ENCODE measurements at places on chromosomes 5 and 9.

DNA sequence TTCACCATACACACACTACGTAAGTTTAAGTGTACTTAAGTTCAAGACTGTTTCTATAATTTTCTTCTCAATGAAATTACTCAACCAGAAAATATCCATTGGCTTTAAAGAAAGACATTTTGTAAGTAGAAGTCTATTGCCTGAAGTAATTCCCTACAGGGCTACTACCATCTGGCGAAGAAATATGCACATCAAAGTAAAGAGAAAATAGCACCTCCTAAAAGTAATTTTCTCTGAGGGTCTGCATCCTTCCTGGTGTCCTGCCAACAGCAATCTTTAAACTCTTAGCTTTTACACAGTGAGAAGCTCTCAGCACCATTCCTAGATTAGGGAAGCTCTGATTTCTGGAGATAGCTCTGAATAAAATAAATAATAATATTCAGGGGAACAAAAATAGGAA lies 498.5 kb upstream of the TYRP1 start:
- DNase-seq: no peak

DNA sequence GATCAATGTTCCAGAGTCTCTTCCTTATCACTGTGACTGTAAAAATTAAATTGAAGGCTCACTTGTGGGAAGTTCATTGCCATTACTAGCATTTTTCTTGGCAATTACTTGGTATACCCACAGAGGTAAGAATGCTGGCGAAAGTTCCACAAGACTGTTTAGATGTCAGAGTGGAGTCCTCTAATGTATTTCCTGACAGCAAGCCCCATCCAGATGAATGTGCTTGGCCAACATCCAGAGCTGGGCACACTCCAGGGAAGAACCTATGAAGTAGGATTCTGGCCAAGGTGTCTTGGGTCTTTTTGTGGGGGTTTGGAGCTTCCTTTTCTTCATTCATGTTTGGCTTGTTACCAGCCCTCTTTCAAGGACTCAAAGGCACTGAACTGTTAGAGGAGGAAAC lies 473.6 kb downstream of the DMAC1 start:
- DNase-seq: no peak

- DNase-seq: no peak
These were observed 34.3 kb downstream of the KCNIP1 start for GRCh38 chr5:170538096-170538465.

- DNase-seq: peak; percentile 73
These were observed 348.1 kb upstream of the WWC1 start for GRCh38 chr5:167943343-167943742.

- DNase-seq: no peak
These were observed 515.2 kb downstream of the ZNF608 start for GRCh38 chr5:124231230-124231629.

GRCh38 chr9:111953444-111953843 lies 56.8 kb downstream of the UGCG start:
- no peak for DNase-seq

GRCh38 chr5:15550502-15551112 lies 50.6 kb downstream of the FBXL7 start:
- DNase-seq: peak; percentile 47

DNA sequence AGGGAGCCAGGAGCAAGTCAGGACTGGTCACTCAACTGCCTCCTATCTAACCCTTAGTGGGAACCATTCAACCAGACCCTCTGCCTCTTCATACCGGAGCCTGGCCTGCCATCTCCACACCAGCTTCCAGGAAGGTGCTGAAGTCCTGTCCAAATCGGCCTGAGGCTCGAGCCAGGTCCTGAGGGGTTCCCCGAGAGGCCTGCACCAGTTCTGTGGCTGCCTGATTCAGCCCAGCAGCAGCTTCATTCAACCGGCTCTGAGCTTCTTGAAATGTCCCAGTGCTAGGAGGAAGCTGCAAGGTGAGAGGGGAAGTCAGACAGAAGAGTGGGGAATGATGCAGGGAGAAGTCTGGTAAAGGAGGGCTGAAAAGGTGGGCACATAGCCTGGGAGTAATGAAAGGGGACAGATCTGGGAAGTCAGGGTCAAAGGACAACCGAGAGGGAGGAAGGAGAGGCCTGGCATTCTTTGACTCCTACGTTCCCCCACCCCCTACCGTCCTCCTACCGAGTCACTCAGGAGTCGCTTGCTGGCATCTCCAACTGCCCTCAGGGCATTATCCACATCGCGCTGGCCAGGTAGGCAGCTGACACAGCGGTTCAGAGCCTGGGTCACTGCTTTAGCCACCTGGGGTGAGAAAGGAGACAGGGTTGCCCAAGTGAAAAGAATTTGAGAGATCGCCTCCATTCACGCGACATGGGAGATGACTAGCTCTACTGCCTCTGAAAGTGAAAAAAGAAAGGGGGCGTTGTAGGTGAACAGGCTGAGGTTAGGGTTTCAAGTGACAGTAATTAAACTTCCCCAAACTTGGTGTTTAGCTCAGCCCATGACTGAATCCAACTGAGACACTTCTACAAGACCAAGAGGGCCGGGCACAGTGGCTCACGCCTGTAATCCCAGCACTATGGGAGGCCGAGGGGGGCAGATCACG lies 20.2 kb downstream of the TLN1 start:
- no peak for DNase-seq

- peak; percentile 65 for DNase-seq
These were observed 36.0 kb downstream of the SARDH start for GRCh38 chr9:133701981-133702797.

- peak; percentile 57 for DNase-seq
These were observed 84.6 kb downstream of the CEMIP2 start for GRCh38 chr9:71683598-71684235.

- DNase-seq: no peak
These were observed 14.5 kb downstream of the GRHPR start for GRCh38 chr9:37437010-37437409.

- no peak for DNase-seq
These were observed 133.1 kb downstream of the MACIR start for GRCh38 chr5:103391659-103392058.

DNA sequence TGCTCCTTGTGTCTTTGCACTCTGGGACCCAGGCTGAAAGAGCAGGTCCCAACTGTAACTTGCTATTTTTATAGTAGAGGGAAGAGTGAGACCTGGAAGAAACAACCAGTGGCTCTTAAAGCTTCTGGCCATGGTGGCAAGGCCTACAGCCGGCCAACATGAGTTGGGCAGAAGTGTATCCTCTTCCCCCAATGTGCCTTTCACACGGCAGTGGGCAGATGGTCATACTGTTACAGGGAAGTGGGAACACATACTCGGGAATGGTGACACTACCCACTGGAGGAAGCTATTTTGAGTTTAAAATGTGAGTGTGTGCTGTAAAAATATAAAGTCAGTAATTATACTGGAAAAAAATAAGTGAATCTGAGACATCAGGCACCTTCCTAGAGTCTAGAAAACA lies 116.0 kb downstream of the MVB12B start:
- no peak for DNase-seq

DNA sequence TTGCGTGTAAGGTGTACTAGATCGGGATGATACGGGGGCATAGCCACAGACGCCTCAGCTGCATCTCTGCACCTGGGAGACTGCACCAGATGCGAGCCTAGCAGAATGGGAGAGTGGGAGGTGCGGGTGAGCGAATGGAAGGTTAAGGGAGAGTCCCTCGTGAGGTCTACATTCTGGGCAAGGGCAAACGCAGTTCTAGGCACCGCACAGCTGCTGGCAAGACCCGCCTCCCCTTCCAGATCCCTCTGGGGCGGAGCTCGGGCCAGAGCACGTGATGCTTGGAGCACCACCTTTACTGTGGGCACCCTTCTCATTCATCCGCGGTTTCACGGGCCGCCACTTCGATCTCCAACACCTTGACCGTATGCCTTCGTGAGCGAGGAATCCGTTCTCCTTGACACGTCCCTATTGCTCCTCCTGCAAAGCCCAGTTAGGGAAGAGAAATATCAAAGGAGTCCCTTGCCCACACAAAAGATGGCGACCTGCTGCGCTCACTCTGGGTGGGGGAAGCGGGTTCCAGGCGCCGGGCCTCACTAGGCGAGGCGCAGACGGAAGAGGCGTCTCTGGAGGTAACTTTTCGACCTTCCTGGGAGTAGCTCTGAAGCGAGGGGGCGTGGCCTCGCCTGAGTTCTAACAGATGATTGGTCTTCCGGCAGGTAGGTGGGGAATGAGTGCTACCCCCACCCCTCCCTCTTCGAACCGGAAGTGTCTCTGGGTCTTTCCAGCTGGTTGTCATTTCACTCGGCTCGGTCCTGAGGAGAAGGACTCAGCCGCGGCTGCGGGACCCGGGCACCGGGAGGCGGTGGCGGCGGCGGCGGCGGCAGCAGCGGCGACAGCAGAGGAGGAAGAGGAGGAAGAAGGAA lies at the start of gene CPEB4:
TSS of gene CPEB4 (plus strand) at position 740 of the 863 bp plus-strand sequence. CDS start 1,385 bp downstream, outside the sequence.
- peak; percentile 100 for DNase-seq

DNA sequence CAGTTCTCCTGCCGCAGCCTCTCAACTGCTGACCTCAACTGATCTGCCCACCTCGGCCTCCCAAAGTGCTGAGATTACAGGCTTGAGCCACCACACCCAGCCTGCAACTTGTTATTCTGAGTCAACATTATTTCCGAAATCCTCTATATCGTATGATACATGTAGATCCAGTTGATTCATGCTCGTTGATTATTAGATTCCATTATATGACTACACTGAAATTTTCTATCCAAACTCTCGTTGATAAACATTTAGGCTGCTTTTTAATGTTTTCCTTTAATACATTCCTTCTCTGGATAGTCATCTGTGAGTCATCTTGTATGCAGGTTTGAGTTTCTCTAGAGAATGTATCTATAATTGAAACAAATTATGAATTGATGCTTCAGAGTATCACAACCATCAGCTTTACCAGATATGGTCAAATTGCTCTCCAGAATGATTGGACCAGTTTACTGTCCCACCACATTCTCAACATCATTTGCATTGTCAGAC lies 4.1 kb downstream of the CDK7 start:
- DNase-seq: peak; percentile 90

DNA sequence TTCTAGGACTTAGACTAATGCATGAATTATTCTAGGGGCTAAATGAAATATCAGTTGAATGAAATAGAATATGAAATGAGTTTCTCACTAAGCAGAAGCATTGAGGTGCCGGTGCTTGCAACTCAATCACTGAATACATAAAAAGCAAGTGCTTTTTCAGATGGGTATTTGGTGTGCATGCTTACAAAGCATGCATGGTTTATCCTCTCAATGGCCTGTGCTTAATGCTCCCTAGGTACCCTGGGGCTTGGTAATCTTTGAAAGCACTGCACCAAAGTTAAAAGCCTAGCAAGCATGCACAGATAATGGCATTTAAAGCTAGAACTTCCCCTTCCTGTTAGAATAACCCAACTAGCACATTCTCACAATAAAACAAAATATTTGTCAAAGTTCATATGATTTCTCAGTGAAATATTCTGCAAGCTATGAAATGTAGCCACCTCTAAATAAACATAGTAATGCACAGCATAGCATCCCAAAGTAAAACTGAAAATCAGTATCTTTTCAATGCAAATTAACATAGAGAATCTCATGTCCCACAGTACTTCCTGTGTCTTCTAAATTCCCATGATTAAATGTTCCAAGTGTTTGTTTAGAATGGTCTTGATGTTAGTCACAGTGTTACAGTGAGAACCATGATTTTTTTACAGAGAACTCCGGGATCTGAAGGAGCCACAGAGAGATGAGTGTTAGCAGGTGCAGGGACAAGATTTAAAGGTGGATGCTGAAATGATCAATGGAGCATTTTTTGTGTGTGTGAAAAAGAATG lies 143.4 kb upstream of the CDH6 start:
- DNase-seq: no peak

GRCh38 chr9:112670991-112671625 lies 46.8 kb downstream of the INIP start:
- no peak for DNase-seq

DNA sequence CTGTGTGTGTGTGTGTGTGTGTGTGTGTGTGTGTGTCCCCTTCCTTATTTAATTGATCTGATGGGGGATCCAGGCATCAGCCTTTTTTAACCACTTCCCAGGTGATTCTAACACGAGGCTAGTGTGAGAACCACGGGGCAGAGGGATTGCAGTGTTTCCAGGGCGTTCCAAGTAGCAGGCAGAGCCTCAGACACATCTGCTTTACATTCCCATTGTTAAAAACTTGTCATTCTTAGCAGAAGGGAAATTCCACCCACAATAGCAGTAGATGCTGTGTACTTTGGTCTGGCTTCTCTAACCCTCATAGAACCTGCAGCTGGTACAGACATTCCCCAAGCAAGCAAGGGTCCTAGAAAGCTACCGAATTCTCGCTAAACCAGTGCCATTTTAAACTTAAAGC lies 81.9 kb upstream of the SLC30A5 start:
- DNase-seq: no peak

DNA sequence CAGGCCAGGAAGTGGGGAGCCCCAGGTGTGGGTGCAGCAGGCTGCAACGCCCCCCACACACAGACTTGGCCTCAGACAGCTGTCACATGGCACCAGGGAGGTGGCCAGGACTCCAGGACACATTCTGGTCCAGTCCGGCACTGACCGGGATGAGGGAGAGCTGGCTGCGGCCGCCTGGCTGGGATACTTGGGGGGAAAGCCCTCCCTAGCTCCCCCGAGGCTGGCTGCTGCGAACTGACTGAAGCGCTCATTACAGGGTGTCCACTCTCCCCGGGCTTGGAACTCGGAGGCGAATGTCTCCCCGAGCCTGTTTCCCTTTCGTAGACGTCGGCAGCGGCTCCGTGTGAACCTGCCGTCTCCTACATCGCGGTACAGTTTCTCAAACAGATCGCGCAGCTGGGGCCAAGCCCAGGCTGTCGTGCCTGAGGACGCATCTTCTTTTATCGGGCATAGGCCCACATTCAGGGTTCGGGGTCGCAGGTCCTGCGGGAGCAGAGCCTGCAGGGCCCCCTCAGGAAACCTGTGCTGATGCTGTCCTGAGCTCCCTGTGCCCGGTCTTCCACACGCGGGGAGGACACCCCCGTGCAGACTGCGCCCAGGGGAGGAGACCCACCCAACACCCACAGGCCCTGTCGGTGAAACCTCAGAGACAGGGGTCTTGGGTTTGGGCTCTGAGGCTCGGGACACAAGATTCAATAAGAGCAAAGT lies 19.8 kb downstream of the NACC2 start:
- DNase-seq: no peak

DNA sequence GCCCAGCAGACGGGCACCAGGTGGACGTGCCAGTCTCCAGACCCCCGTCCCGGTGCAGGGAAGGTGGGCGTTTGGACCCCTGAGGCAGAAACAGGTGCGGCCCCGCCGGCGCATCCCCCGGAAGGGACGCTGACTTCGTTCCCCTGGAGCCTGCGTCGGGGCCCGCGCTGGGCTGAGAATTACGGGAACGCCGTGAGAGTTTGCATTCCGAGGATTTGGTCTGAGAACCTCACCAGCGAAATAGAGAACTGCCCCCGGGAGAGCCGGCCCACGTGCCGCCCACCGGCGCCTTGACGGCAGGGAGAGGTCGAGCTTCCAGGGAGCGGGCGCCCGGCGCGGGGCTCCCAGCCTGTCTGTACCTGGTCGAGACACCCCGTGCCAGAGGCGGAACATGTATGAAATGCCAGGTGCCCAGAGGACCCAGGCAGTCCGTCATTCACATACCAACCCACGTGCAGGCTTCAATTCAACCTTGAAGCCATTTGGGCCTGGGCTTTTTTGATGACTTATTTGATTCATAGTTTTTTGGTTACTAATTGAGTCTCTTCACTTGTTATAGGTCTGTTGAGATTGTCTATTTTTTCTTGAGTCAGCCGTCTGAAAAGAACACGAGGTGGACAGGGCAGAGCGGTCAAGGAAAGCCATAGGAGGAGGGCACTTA lies 877 bp upstream of the CAMSAP1 start:
- DNase-seq: no peak

- DNase-seq: no peak
These were observed 6.3 kb upstream of the DNAJB5 start for GRCh38 chr9:34983209-34983608.

Data from fibroblast of skin of scalp (primary cell).